ENCODE measurements at places on chromosomes 5 and 9.
A peak's percentile ranks its signal among the peaks of the same experiment; 100 is the strongest.

GRCh38 chr9:33517373-33517772, 6.7 kb upstream of the ANKRD18B start:
- H3K36me3 ChIP-seq = no peaks in the 10 kb centered on the region
- DNase-seq = no peak
- no peaks in the 10 kb centered on the region for H3K4me1 ChIP-seq
- no peak overlapping the region for H3K27ac ChIP-seq

GRCh38 chr5:5523066-5523505, 100.6 kb downstream of the ICE1 start:
- no peaks in the 10 kb centered on the region for H3K4me1 ChIP-seq
- no peaks in the 10 kb centered on the region for H3K27me3 ChIP-seq
- H3K4me3 ChIP-seq = no peak overlapping the region

- no peak overlapping the region for H3K27ac ChIP-seq
- H3K4me3 ChIP-seq = no peak overlapping the region
- no peak for DNase-seq
- no peaks in the 10 kb centered on the region for H3K27me3 ChIP-seq
Measured at GRCh38 chr5:75948438-75948837, 134.7 kb upstream of the SV2C start.

- H3K27me3 ChIP-seq = no peaks in the 10 kb centered on the region
- peaks cover 42% of the 10 kb centered on the region for H3K4me1 ChIP-seq
- H3K36me3 ChIP-seq = no peaks in the 10 kb centered on the region
- peak overlapping the region; percentile 96 for H3K27ac ChIP-seq
- no peak for DNase-seq
- no peak overlapping the region for H3K4me3 ChIP-seq
Measured at GRCh38 chr9:120889606-120890271, 12.8 kb upstream of the PHF19 start.

DNA sequence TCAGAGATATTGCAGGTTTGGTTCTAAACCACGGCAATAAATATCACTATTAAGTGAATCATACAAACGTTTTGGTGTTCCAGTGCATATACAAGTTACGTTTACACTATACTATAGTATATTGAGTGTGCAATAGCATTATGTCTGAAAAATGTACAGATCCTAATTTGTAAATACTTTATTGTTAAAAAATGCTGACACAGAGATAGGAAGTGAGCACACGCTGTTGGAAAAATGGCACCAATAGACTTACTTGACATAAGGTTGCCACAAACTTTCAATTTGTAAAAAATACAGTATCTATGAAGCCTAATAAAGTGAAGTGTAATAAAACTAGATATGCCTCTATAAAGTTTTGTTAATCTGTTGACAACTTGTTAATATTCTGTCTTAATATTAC, 16.0 kb downstream of the CFAP90 start:
- H3K4me3 ChIP-seq = no peak overlapping the region
- no peak for DNase-seq
- no peak overlapping the region for H3K27ac ChIP-seq
- H3K4me1 ChIP-seq = no peaks in the 10 kb centered on the region

- no peak overlapping the region for H3K4me3 ChIP-seq
- H3K27ac ChIP-seq = no peak overlapping the region
- no peaks in the 10 kb centered on the region for H3K36me3 ChIP-seq
- DNase-seq = no peak
Measured at GRCh38 chr5:93585767-93586385, 2.9 kb downstream of the NR2F1 start.

DNA sequence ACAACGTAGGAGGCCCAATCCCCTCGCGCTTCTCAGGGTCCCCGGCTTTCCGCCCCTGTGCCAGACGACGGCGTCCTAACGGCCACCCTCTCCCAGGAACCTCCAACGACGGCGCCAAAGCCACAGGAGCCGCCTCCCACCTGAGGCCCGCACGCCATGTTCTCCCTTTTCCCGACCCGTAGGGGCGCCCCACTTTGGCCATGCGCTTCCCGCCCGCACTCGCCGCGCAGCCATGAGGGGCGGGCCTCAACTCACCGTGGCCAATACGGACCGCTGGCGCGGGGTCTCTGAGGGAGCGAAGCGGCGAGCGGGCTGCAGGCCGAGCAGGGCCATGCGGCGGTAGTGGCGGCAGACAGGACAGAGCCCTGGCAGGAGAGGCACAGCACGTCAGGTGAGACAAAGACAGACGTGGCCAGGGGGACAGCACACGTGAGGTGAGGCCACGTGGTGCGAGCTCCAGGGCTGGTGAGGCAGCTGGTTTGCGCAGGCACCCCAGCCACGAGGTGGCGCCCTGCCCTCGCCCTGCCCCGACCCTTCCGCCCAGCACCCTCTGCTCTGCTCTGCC, 1005.5 kb upstream of the PTPRD start:
- no peaks in the 10 kb centered on the region for H3K4me1 ChIP-seq
- H3K4me3 ChIP-seq = no peak overlapping the region
- no peaks in the 10 kb centered on the region for H3K27me3 ChIP-seq
- no peak overlapping the region for H3K27ac ChIP-seq
- no peaks in the 10 kb centered on the region for H3K36me3 ChIP-seq
- DNase-seq = no peak
